ENCODE measurements at places on chromosomes 6 and 20.

GRCh38 chr6:82057846-82058554, 189.5 kb downstream of the IBTK start:
- no peak for DNase-seq

GRCh38 chr6:133964702-133965101, 11.7 kb downstream of the TBPL1 start:
- no peak for DNase-seq

DNA sequence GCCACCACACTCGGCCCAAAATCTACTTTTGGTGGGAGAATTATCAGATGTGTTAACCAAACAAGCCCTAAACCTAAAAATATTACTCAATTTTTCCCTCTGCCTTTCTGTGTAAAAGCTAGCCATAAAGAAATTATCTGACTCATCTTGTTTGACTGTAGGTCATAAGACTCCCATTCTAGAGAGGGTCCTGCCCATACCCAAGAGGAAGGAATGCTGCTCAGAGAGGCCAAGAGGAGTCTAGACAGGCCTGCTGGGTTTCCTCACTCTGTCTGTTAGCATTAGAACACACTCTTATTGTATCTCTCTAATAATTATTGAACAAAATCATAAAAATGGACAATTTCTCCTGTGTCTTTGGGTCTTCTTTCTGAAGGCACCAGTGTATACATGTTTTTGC, 26.1 kb downstream of the C6orf141 start:
- DNase-seq = no peak

GRCh38 chr6:10424040-10424439, 9.2 kb upstream of the TFAP2A start:
- no peak for DNase-seq

- DNase-seq = no peak
Observed at GRCh38 chr20:61873651-61874420, 191.8 kb downstream of the TAF4 start.

- no peak for DNase-seq
Observed at GRCh38 chr20:57118107-57118769, 148.2 kb downstream of the BMP7 start.

DNA sequence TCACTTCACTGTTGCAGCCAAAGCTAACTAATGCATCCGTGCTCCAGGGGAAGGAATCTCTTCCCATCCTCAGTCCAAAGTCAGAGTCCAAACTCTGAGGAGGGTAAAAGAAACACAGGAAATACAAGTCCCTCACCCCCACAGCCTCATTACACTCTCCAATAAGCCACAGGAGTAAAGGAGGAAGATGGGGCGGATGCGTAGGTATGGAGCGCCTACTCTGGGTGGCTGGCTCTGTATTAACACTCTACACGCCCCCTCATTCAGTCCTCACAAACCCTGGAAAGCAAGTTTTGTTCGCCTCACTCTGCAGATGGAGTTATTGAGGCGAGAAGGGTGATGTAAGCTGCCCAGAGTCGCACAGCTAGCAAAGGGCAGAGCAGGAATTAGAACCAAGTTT, 242.9 kb downstream of the NRN1 start:
- DNase-seq = no peak

DNA sequence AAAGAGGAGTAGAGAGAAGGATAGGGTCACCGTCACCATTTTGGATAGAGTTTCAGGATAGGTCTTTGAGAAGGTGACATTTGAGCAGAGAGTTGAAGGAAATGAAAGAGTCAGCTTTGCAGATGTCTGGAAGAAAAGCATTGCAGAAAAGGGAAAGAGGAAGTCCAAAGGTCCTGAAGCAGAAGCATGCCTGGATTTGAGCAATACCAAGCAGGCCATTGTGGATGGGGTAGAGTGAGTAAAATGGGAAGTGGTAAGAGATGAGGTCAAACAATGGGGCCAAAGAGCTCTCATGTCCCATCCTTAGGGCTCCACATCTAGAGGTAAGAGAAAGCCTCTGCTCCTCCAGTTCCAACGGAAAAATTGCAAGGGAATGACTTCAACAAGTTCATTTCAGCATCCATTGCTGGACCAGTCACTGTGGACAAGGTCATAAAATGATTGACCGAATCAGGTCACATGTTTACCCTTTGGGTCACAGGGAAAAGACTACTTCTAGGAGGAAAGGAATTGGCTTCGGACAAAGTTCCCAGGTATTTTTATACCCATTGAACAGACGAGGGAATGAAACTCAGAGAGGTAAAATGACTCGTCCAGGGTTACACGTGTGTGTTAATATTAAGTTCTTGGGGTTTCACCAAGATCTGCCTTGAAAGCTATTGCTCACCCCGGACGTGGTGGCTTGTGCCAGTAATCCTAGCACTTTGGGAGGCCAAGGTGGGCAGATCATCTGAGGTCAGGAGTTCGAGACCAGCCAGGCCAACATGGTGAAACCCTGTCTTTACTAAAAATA, 6.6 kb upstream of the SAMHD1 start:
- no peak for DNase-seq

DNA sequence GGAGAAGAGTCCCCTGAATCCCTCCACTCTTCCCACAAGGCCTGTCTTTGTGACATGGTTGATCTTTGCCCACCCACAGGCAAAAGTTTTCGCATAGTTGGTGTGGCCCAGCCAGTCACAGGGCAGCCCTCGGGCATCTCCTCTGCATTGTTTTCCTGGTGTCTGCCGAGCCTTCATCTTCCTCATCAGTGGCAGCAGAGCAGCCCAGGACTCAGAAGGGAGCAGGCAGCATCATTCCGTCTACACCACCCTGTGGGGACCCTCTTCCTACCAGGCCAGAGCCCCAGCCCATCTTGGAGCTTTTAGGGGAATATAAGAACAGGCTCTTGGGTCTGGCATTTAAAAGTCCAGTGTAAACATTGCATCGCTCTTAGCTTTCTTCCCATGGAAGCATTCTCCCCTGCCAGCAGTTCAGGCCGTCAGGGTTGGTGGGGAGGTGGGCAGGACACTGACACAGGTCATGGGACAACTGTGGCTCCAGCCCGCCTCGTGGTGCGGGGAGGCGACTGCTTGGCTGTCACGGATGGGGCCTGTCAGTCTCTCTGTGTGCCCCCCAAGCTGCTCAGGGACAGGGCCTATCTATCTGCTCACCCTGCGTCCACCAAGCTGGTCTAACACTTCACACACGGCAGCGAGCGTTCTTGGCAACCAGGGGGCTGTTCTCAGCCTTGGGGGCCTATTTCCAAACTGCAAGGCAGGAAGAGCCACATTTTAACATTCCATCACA, 38.3 kb downstream of the PDRG1 start:
- DNase-seq = no peak

DNA sequence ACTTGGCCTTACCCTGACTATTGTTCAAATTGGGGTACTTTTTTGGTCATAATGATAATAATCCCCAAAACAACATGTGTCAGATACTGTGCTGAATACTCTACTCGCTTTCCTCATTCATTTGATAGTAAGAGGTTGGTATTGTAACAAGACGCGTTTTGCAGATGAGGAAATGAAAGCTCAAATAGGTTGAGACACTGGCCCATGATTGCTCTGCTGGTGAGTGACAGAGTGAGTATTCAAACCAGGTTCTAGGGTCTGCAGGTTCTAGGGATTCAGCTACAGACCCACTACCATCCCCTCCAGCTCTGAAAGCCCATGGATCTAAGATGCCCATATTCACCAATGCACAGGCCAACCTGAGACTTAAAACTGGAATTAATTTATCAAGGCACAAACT, 1.3 kb upstream of the ENPP4 start:
- no peak for DNase-seq

- DNase-seq = no peak
Observed at GRCh38 chr6:42396720-42397119, 55.0 kb downstream of the TRERF1 start.

GRCh38 chr20:36197271-36197670, 39.0 kb upstream of the AAR2 start:
- no peak for DNase-seq

DNA sequence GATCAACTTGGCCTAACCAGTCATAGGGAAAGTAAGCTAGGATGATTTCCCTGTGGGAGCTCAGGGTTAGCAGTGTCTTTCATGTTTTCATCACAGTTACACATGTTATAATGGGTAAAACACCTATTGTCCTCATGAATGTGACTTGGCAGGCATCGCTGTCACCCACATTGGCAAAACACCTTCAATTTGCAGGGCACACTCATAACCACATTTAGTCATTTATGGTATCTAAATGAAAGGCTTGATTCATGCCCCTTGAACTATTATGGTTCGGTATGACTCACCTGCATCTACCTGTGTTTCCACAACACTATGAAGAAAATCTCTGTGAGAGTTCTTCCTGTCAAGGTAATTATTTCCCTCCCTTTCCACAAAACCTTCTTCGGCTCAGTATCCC, 49.2 kb downstream of the FRK start:
- no peak for DNase-seq

GRCh38 chr6:72788188-72788587, 166.3 kb downstream of the KCNQ5 start:
- DNase-seq = no peak

GRCh38 chr20:44597516-44597915, 15.1 kb downstream of the PKIG start:
- no peak for DNase-seq

GRCh38 chr6:24547243-24547642, 52.5 kb downstream of the ALDH5A1 start:
- DNase-seq = no peak

Data from NCI-H2081 treated with DMSO at 0.1 percent for 48 hours (cell line).